Prostate gland (tissue), 2 donors: ENCODE measurements at places on chromosomes 2 and 18.

DNA sequence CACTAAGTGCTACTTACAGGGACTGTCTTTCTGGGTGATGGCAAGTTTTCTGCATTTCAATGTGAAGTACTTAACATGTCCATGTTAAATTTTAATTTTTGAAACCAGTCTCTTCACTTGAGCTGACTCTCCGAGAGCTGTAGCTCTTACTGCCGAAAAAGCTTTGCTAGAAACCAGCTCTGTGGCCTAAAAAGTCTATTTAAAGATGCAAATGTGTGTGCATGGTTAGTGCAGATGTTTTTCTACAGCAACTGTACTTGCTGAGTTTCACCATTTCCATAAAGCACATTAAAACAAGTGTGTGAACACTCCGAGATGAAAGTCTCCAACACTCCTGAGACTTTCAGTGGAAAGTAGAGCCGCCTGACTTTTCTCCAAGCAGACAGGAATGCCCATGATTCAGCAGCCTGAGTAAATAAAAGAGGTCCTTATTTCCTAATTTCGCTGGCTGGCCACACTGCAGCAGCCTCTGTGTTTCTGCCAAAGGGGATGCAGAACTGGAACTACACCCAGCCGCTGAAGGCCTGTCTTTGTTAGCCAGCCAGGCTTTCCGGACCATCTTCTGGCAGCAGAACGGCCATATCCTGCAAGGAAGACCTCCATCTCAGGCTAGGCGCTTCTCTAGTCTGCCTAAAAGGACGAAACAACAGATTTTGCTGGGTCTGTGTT lies 121.2 kb downstream of the ZNF521 start:
- peak; percentile 79 for DNase-seq

DNA sequence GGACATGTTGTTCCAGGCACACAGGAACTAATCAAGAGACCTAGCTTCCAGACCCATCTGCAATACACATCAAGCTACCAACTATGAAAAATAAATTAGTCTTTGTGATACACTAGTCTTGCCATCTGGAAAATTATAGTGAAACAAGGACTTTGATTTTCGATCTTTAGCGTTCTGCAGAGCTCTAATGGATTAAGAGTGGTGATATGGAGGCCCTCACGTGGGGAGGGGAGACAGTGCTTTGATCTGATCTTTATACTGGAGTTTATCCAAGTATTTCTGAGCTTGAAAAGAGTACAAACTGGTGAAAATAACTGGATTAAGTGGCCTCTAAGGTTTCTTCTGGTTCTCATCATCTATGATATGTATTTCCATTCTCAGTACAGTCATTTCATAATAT lies 273.4 kb upstream of the CDH7 start:
- DNase-seq, result no peak

DNA sequence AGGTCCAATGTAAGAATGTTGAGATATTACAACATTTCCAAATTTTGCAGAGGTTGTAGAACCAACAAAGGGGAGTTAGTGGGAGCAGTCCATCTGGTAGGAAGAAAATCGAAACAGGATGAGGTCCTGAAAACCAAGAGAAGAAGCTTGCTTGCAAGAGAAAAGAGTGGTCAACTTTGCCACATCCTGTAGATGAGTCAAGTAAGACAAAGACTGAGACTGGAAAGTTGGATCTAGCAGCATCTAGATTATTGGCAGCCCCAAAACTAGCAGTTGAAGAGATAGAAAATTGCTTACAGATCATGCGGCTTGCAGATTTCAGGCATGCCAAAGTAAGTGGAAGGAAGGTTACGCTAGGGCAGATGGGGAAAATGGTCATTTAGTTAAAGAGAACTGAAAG lies 378.9 kb downstream of the GRB14 start:
- no peak for DNase-seq

GRCh38 chr2:237702441-237703391 lies 75.3 kb downstream of the LRRFIP1 start:
- DNase-seq, result no peak

DNA sequence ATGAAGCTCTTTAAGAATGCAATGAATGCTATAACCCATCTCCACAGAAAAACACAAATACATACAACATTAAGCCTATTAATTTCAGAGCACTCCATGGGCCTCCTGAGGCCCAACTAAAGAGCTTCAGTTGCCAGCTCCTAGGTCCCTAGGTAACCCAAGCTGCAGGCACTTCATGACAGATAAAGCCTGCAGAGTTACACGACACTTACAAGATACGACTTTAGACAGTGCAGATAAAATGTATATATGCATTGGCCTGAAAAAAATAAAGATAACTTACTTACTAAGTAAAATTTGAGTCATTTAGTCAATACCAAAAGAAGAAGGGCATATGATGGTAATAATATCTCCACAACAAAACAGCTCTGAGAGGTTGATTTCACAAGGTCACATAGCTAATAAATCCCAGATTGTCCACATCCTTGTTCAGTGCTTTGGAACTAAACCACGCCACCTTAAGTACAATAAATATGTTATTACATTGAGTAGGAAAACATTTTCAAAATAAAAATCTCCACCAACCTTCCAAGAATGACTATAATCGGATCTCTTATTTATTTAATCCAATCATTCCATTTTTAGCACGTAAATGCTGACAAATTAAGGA lies 3.4 kb downstream of the MAP4K3 start:
- no peak for DNase-seq

DNA sequence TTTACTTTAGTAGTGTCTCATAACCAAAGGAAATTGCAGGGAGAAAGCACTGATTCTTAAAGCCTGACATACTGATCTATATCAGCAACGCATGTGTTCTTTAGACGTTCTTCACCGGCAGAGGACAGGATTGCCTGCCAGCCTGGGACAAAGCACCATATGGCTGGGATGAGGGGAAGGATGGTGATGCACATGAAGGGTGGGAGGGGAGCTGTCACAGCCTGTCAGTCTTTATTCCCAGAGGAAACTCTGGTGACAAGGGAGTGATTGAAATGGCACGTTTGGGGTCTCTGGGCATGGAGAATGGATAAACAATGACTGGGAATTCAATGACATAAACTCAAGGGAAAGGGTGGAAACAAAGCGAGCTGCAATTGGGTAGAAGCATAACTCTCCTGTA lies 808.1 kb downstream of the DCC start:
- no peak for DNase-seq

DNA sequence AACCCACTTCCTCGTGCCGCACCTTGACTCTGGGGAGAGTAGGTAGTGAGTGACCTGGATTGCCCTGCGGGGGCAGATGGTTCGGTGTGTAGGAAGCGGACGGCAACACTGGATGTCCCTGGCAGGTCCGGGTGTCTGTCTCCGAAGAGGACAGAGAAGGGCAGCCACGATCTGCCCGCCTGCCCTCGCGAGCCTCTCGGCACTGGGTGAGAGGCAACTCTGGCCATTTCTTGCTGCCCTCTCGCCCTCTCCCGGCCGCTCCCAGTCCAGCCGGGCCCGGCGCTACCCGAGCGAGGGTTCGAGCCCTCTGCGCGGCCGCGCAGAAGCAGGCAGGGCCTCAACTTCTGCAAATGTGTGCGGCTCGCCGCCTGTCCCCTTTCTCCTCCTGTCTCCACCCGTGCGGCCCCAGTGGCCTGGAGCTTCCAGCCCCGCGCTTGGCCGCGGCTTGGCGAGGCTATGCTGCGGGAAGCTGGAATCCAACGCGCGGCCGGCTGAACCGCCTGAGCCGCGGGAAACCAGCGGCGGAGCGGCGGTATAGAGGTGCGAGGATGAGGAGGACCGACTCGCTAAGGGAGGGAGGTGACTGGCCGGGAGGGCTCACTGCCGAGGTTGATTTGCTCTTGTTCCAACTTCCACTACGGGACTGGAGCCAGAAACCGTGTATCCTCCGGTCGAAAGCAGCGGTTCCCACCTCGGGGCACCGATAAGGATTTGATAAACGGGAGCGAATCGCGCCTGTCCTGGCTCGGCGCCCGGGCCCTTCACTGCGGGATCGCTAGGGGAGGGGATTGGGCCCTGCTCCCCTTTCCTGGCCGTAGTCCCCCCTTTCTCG lies 1.5 kb downstream of the EPAS1 start:
- DNase-seq, result no peak

DNA sequence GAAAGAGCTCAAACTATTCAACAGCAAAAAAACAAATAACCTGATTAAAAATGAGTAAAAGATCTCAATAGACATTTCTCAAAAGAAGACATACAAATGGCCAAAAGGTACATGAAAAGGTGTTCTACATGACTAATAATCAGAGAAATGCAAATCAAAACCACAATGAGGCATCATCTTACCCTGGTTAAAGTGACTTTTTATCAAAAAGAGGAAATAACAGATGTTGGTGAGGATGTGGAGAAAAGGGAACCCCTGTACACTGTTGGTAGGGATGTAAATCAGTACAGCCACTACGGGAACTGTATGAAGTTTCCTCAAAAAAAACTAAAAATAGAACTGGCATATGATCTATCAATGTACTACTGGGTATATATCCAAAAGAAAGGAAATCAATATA lies 39.8 kb upstream of the TMEM163 start:
- no peak for DNase-seq

- DNase-seq, result no peak
Measured at GRCh38 chr2:201344663-201345366, 12.3 kb downstream of the FLACC1 start.

GRCh38 chr2:55901941-55902340 lies 21.6 kb downstream of the EFEMP1 start:
- DNase-seq, result no peak

GRCh38 chr2:157061799-157062198 lies 195.7 kb upstream of the GALNT5 start:
- DNase-seq, result no peak

DNA sequence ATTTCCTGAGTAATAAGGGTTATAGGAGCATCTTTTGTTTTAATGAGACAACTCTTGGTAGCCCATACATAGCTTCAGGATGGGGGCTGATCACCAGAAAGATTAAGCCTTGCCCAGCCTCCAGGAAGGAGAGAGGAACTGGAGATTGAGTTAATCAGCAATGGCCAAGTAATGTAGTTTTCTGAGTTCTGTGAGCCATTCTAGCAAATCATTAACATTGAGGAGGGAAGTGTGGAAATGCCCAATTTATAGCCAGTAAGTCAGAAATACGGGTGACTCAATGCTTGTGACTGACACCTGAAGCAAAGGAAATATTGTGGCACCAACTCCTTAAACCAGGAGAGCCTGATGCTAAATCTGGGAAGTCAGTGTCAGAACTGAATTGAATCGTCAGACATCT lies 205.1 kb upstream of the SRD5A2 start:
- DNase-seq, result no peak
